ENCODE measurements at places on chromosomes 1 and 21.

DNA sequence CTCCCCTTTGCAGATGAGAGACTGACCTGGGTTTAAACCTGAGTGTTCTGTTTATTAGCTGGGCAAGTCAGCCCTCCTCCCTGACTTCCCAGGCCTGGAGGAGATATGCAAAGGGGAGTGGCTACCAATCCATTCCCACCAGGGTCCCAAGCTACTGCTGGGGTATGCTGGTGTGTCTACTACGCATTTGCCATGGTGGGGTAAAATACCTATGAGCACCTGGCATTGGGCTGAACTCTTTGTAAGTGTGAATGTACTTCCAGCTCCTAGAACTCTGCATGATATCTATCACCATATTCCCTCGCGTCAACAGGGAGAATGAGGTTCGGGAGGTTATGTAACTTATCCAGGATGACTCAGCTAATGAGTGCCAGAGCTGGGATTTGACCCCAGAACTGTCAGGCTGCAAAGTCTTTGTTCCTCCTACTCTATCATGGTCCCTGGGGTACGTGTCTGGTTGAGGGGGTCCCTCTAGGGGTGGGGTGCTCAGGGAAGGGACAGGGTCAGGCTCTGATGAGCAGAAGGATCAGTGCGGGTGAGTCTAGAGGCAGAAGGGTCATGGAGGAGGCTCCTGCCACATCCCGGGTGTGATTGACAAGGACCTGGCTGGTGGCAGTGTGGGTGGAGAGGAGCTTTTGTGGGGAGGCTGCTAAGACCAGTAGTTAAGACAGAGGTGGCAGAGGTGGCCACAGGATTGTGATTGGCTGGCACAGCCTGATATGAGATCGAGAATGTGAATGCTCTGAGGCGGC lies 16.7 kb downstream of the AMPD2 start:
- no peak for DNase-seq

GRCh38 chr1:31051611-31052010 lies 13.9 kb downstream of the PUM1 start:
- DNase-seq: no peak

- no peak for DNase-seq
Measured at GRCh38 chr1:113714606-113715269, 44.5 kb downstream of the PHTF1 start.

DNA sequence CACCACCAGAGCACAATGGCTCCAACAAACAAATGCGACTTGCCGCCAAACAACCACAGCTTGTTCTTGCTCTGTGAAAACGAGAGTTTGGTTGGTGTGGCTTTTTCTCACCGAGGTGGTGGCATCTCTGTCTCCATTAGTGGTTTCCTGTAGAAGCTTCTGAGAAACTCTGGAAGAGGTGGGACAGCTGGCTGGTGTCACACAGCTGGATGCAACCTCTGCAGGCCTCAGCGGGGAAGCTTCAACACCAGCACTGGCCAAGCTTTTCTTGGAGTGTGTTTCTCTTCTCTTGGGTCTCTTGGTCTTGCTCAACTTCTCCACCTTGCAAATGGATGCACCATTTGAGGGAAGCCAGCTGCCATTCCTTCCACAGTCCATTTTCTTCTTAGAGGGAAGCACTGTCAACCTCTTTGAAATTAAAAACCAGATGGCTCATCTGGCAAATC lies 124.8 kb downstream of the KCNN3 start:
- peak; percentile 88 for DNase-seq

GRCh38 chr21:25039461-25040380 lies 567.6 kb downstream of the MRPL39 start:
- no peak for DNase-seq

DNA sequence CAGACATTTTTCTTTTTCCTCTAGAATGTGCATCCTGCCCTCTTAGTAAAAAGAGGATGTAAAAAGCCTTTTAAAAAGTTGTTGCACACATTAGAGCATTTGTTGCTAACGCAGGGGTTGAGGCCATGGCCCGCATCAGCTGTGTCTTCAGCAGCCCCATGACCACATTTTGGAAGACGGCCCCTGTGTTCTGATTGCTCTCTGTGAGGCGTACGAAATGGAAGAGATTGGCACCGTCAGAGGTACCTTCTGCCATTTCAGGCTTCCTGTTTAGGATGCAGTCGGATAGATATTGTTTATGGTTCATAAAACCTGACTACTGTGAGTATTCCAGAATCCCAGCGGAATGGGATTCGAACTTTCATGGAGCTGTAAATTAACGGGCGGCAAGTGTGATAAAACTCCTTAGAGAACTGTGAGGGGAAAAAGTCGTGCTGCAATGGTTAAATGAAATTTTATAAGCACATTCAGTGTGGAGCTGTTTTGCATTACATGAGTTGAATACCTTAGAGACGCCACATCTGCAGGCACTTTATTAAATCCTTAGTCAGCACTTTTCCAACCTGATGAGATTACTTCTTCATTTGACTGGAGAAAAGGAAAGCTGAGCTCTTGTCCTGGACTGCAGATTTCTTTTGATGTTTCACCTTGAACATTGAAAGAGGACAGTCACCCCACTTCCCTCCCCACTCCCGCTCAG lies 273.9 kb downstream of the TM2D1 start:
- no peak for DNase-seq

GRCh38 chr1:43285269-43285990 lies at the start of gene C1orf210:
TSS of gene C1orf210 (minus strand) at chr1:43285581. CDS start at chr1:43283270, 2,311 bp downstream.
- no peak for DNase-seq
